ENCODE measurements at places on chromosomes 12 and 14.

GRCh38 chr12:124475295-124476010 lies 92.0 kb downstream of the NCOR2 start:
- DNase-seq = no peak

DNA sequence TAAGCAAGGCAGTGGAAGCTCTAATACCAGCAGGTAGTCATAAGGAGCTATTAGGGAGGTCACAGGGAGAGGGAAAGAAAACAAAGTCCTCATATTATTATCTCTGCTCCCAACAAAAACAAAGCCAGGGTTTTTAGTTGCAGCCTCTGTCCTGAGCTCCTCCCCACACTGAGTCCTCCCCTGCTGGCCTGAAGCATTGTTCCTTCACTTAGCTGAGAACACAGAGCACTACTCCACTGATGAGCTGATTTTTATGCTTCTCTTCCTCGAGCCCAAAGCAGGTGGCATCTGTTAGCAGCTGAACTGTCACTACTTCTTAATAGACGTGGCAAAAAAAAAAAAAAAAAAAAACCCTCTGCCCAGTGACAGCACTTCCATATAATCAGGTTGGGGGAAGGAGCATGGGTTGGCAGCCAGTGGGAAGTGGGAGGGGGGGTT lies 10.5 kb upstream of the STAC3 start:
- no peak for DNase-seq

DNA sequence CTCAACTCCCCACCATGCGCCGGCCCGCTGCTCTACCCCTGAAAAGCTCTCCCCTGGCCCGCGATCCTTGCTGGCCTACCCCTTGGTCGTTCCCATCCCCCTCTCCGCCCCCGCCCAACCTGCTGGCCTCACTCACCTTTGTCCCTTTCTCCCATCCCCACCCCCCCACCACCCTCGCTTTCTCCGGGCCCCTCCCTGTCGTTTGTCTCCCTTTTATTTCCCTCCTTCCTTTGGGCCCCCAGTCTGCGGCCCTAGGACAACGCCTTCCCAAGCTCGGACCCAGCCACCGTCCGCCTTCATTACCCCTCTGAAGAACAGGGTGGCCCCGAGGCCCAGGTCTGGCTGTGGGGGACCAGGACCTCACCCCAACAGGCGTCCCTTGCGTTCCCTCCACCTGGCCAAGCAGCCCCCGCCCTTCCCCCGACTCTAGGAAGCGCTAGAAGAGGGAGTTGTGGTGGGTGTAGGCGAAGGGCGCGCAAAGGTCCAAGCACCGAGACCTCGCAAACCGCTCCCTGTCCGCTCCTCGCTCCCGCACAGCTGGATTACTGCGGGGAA lies 6.9 kb upstream of the SLC7A7 start:
- no peak for DNase-seq

GRCh38 chr12:117334855-117335587 lies 26.4 kb downstream of the NOS1 start:
- DNase-seq = no peak

- no peak for DNase-seq
Measured at GRCh38 chr14:95365401-95365800, 45.7 kb upstream of the CLMN start.

DNA sequence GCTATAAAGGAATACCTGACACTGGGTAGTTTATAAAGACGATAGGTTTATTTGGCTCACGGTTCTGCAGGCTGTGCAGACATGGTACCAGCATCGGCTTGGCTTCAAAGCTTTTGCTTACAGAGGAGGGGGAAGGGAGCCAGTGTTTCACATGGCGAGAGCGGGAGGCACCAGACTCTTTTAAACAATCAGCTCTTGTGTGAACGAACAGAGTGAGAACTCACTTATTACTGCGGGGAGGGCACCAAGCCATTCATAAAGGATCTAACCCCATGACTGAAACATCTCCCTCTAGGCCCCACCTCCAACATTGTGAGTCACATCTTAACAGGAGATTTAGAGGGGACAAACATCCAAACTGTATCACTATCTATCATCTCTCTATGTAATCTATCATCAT lies 227.4 kb downstream of the TMEM132D start:
- DNase-seq = no peak
